T-cell (primary cell): ENCODE measurements at places on chromosomes 4 and X. TPM values are rescaled to one million over a fixed set of nuclear protein-coding genes. Genes with fewer than 3 reads are reported as not detected.

ENOPH1 gene
- 24.7 TPM for total RNA-seq

HSPA4L gene
- total RNA-seq = 0.09 TPM

SPANXB1 gene
- not detected for total RNA-seq

DNA sequence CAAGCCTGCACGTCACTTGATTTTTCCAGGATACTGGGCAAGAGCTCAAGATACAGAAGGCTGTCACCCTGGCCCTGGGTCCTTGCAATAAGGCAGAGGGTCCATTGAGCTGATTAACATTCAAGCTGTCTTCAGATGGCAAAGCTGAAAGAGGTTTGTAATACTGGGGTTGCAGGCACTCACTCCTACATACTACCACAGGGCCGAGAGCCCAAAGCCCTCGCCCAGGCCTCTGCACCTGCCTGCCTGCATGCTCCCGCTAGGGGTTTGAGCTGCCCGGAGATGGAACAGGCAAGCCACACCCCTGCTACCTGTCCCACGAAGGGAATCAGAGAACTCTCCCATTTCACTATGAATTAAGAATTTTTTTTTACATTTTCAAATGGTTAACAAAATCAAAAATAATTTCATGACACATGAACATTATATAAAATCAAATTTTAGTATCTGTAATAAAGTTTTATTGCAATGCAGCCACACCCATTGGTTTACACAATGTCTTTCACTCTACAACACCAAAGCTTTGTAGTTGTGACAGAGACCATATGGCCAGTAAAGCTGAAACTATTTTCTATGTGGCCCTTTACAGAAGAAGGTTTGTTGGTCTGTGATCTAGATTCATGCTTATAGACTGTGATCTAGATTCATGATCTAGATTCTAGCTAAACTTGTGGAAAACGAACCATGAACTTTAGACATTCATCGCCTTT, 530.4 kb upstream of the IGFBP7 start:
- H3K36me3 ChIP-seq = no peaks in the 10 kb centered on the region
- H3K4me3 ChIP-seq = no peak overlapping the region
- no peak for DNase-seq
- no peak overlapping the region for H3K27ac ChIP-seq

DNA sequence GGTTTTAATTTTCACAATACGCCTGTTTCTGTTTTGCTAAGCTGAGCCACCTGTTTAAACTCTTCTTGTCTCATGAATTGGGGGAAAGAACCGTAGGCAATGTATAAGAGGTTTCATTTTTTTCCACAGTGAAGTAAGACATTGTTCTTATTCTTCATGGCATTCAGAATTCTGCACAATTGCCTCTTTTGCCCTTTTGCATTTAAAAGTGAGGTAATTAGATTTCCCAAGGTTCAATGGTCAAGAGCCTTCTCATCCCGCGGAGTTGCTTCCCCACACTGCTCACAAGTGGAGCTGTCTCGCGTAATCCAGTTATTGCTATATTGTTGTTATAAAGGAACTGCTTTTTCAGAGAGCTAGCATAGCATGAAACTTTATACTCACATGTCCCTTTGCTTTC, 90.9 kb upstream of the SPRY1 start:
- no peak for DNase-seq
- no peak overlapping the region for H3K27ac ChIP-seq
- no peaks in the 10 kb centered on the region for H3K4me1 ChIP-seq
- no peaks in the 10 kb centered on the region for H3K27me3 ChIP-seq

SHROOM3 gene
- total RNA-seq = 1.1 TPM

DNA sequence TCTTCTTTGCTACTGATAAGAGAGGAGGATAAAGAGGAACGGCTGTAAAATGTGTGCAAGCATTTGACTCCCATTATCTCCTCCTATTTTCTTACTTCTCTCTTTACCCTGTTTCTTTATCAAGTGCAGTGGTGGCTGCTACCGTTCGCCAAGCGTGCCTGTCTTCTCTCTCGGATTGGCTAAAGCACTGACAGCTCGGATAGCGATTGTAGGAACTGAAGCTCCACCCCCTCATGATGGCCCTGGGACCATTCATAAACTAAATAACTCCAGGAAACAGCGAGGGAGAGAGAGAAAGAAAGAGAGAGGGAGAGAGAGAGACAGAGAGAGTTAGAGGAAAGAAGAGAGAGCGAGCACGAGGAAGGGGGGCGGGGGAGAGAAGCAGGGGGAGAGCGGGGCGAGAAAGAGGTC, 305 bp upstream of the MAB21L2 start:
- no peaks in the 10 kb centered on the region for H3K27me3 ChIP-seq
- no peak for DNase-seq
- H3K4me3 ChIP-seq = no peak overlapping the region
